ENCODE measurements at places on chromosomes 4 and X. TPM values are rescaled to one million over a fixed set of nuclear protein-coding genes. Genes with fewer than 3 reads are reported as not detected.
A peak's percentile ranks its signal among the peaks of the same experiment; 100 is the strongest.

GRCh38 chr4:65416891-65417290 lies 253.4 kb downstream of the EPHA5 start:
- no peak overlapping the region for H3K27ac ChIP-seq
- H3K27me3 ChIP-seq, result no peaks in the 10 kb centered on the region
- no peaks in the 10 kb centered on the region for H3K36me3 ChIP-seq

DNA sequence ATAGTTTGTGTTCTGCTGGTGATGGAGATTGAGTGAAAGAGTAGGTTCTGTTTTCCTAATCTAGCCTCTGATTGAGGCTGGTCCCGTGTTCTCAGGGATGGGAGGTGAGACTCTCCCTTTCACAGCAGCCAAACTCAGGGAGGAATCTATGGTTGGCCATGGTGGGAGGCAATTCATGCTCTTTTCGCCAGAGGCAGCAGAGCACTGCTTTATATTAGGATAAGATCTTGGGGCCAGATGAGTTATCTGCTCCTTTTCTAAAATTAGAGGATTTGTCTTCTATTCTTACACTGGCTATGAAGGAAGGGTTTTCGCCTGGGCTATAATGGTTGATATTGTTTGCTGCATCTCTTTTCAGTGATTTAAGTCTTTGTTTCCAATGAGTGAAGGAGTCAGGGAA lies 63.9 kb upstream of the NLGN4X start:
- no peaks in the 10 kb centered on the region for H3K27me3 ChIP-seq
- H3K4me1 ChIP-seq, result no peaks in the 10 kb centered on the region
- DNase-seq, result no peak
- no peak overlapping the region for H3K4me3 ChIP-seq

- no peak overlapping the region for H3K27ac ChIP-seq
- no peaks in the 10 kb centered on the region for H3K27me3 ChIP-seq
- H3K36me3 ChIP-seq, result peaks cover 11% of the 10 kb centered on the region
- DNase-seq, result no peak
Measured at GRCh38 chr4:186586205-186586604, 30.8 kb upstream of the MTNR1A start.

NUDT11 gene
- 15.2 TPM for polyA plus RNA-seq

- no peak overlapping the region for H3K27ac ChIP-seq
- DNase-seq, result no peak
- no peaks in the 10 kb centered on the region for H3K4me1 ChIP-seq
Measured at GRCh38 chrX:154358011-154358410, 16.4 kb downstream of the FLNA start.

GRCh38 chr4:101355767-101356702 lies 8.7 kb upstream of the PPP3CA start:
- no peaks in the 10 kb centered on the region for H3K27me3 ChIP-seq
- peaks cover 15% of the 10 kb centered on the region for H3K4me1 ChIP-seq
- peak overlapping the region; percentile 91 for H3K27ac ChIP-seq
- H3K4me3 ChIP-seq, result peak overlapping the region; percentile 41

GRCh38 chr4:61129971-61130370 lies 70.2 kb upstream of the ADGRL3 start:
- no peaks in the 10 kb centered on the region for H3K27me3 ChIP-seq
- H3K4me1 ChIP-seq, result no peaks in the 10 kb centered on the region
- H3K4me3 ChIP-seq, result no peak overlapping the region
- no peak overlapping the region for H3K27ac ChIP-seq
- DNase-seq, result no peak

DGKK gene
- polyA plus RNA-seq, result not detected

ASB12 gene
- not detected for polyA plus RNA-seq

- no peaks in the 10 kb centered on the region for H3K27me3 ChIP-seq
- H3K27ac ChIP-seq, result no peak overlapping the region
- H3K4me3 ChIP-seq, result no peak overlapping the region
- H3K4me1 ChIP-seq, result no peaks in the 10 kb centered on the region
Measured at GRCh38 chrX:12903646-12904045, 2.8 kb upstream of the TLR8 start.

DNA sequence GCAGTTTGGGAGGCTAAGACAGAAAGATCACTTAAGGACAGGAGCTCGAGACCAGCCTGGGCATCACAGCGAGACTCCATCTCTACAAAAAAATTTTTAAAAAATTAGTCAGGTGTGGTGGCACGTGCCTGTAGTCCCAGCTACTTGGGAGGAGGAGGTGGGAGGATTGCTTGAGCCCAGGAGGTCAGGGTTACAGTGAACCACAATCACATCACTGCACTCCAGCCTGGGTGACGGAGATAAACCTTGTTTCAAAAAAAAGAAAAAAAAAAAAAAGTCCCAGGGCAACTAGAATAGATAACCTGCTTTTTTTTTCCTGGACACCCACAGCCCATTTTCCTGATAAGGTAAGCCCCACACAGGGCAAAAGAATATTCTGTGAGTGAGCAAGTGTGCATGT lies 96.3 kb downstream of the C4orf51 start:
- no peaks in the 10 kb centered on the region for H3K4me1 ChIP-seq
- no peaks in the 10 kb centered on the region for H3K27me3 ChIP-seq
- DNase-seq, result no peak
- peaks cover 1% of the 10 kb centered on the region for H3K36me3 ChIP-seq
- no peak overlapping the region for H3K27ac ChIP-seq
- no peak overlapping the region for H3K4me3 ChIP-seq

GRCh38 chrX:36947214-36947613 lies 61.0 kb upstream of the FAM47C start:
- H3K27me3 ChIP-seq, result no peaks in the 10 kb centered on the region
- H3K36me3 ChIP-seq, result no peaks in the 10 kb centered on the region
- no peak for DNase-seq

GRCh38 chr4:145694929-145695328 lies 15.0 kb downstream of the C4orf51 start:
- no peak overlapping the region for H3K27ac ChIP-seq
- H3K4me3 ChIP-seq, result no peak overlapping the region
- H3K36me3 ChIP-seq, result no peaks in the 10 kb centered on the region
- DNase-seq, result peak; percentile 8
- no peaks in the 10 kb centered on the region for H3K4me1 ChIP-seq

PCDH11X gene
- 0.01 TPM for polyA plus RNA-seq

GRCh38 chr4:36260731-36261130 lies 16.4 kb upstream of the ARAP2 start:
- H3K36me3 ChIP-seq, result no peaks in the 10 kb centered on the region
- no peaks in the 10 kb centered on the region for H3K4me1 ChIP-seq
- H3K4me3 ChIP-seq, result no peak overlapping the region
- no peak overlapping the region for H3K27ac ChIP-seq
- no peaks in the 10 kb centered on the region for H3K27me3 ChIP-seq

GRCh38 chr4:63831590-63832155 lies 577.6 kb downstream of the TECRL start:
- H3K4me1 ChIP-seq, result no peaks in the 10 kb centered on the region
- H3K27ac ChIP-seq, result no peak overlapping the region
- H3K27me3 ChIP-seq, result no peaks in the 10 kb centered on the region

DNA sequence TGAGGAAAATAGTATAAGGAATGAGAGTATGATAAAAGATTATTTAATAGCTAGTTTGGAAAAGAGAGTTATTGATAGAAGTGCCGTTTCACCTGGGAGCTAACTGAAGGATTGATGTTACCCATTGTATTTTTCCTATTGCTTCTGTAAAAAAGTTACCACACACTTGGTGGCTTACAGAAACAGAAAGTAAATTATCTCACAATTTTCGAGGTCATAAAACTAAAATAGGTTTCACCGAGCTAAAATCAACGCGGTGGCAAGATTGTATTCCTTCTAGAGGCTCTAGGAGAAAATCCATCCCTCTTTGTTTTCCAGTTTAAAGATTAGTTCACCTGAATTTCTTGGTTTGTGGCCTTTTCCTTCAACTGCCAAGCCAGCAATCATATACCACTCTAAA lies 11.1 kb upstream of the TRAM1L1 start:
- H3K27me3 ChIP-seq, result no peaks in the 10 kb centered on the region
- H3K27ac ChIP-seq, result no peak overlapping the region
- no peak for DNase-seq

DNA sequence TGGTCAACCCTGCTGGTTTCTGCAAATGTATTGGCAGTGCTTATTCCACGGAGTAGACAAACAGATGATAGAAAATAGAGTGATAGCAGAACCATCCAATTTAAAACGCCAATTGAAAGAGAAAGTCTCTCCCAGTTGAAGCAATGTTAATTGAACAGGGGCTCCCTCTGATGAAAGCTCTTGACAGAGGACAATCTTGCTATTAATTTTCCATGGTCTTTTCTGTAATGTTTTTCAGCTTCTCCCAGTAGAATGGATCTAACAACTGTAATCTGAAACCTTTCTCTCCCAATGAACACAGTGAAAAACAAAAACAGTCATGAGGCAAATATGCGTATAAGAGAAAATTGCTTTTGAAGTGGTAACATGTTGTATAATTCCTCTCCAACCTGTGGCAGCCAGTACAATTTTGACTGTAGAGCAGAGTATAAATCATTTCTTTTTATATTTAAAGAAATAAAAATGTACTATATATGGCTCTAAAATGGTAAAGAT lies 225.1 kb upstream of the GALNTL6 start:
- no peak overlapping the region for H3K4me3 ChIP-seq
- no peaks in the 10 kb centered on the region for H3K27me3 ChIP-seq
- no peaks in the 10 kb centered on the region for H3K36me3 ChIP-seq
- no peak overlapping the region for H3K27ac ChIP-seq
- no peaks in the 10 kb centered on the region for H3K4me1 ChIP-seq

MSANTD1 gene
- polyA plus RNA-seq, result 0.02 TPM

DNA sequence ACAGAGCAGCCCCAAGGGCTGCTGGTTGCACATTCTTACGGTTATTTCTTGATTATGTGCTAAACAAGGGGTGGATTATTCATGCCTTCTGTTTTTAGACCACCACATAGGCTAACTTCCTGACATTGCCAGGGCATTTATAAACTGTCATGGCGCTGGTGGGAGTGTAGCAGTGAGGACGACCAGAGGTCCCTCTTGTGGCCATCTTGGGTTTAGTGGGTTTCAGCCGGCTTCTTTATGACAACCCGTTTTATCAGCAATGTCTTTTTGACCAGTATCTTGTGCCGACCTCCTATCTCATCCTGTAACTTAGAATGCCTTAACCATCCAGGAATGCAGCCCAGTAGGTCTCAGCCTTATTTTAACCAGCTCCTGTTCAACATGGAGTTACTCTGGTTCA lies 212.4 kb upstream of the GRID2 start:
- no peak overlapping the region for H3K4me3 ChIP-seq
- no peaks in the 10 kb centered on the region for H3K4me1 ChIP-seq
- no peak for DNase-seq
- no peaks in the 10 kb centered on the region for H3K27me3 ChIP-seq

- no peaks in the 10 kb centered on the region for H3K27me3 ChIP-seq
- H3K27ac ChIP-seq, result peak overlapping the region; percentile 61
- peaks cover 1% of the 10 kb centered on the region for H3K36me3 ChIP-seq
- H3K4me3 ChIP-seq, result no peak overlapping the region
- no peaks in the 10 kb centered on the region for H3K4me1 ChIP-seq
Measured at GRCh38 chrX:119240356-119240755, 4.3 kb downstream of the PGRMC1 start.

GRCh38 chr4:159256037-159256436 lies 153.2 kb downstream of the RAPGEF2 start:
- no peak overlapping the region for H3K27ac ChIP-seq
- H3K27me3 ChIP-seq, result no peaks in the 10 kb centered on the region
- H3K36me3 ChIP-seq, result no peaks in the 10 kb centered on the region
- DNase-seq, result no peak
